ENCODE measurements at places on chromosomes 4 and X. TPM values are rescaled to one million over a fixed set of nuclear protein-coding genes. Genes with fewer than 3 reads are reported as not detected.

Gene MAGEA8
- not detected for total RNA-seq

Gene NRK
- total RNA-seq, result under 0.01 TPM

Gene TCEAL7
- total RNA-seq, result 16.3 TPM

Gene THOC2
- 93.0 TPM for total RNA-seq

Gene ZFYVE28
- total RNA-seq, result 6.6 TPM

Gene TAF7L
- total RNA-seq, result under 0.01 TPM

Gene CXCL8
- 122 TPM for total RNA-seq

Gene RAB39B
- not detected for total RNA-seq

Gene PDE6B
- total RNA-seq, result 2.8 TPM

Gene CAMK2D
- 62.2 TPM for total RNA-seq

Gene SYN1
- 0.36 TPM for total RNA-seq

Gene CLTRN
- 0.15 TPM for total RNA-seq

Gene CT45A1
- total RNA-seq, result not detected

Gene CTAG2
- not detected for total RNA-seq

Gene HS3ST1
- 0.36 TPM for total RNA-seq

Gene NLGN4X
- total RNA-seq, result 10.3 TPM

Gene CLDN34
- not detected for total RNA-seq

Gene PWWP3B
- not detected for total RNA-seq

Gene PITX2
- total RNA-seq, result not detected

Gene RGN
- not detected for total RNA-seq

Gene MSN
- total RNA-seq, result 273 TPM

Gene MAGEC3
- not detected for total RNA-seq

Gene ERVMER34-1
- 0.33 TPM for total RNA-seq

Gene AREG
- total RNA-seq, result 1.7 TPM

Gene YY2
- total RNA-seq, result 1.4 TPM

Gene REPS2
- 6.2 TPM for total RNA-seq

Gene SYNPO2
- under 0.01 TPM for total RNA-seq

Gene AFM
- not detected for total RNA-seq

Gene GPR34
- total RNA-seq, result not detected

Gene KIAA1210
- not detected for total RNA-seq

Gene PABPC1L2B
- not detected for total RNA-seq

Gene PPP4R3C
- total RNA-seq, result not detected

Gene FGFBP2
- 2.2 TPM for total RNA-seq

Gene NLRP2B
- not detected for total RNA-seq

Gene REST
- total RNA-seq, result 29.3 TPM

Gene DCTD
- 61.1 TPM for total RNA-seq

Gene DCAF12L2
- total RNA-seq, result not detected

Gene FHL1
- 7.7 TPM for total RNA-seq

Gene NXF3
- total RNA-seq, result under 0.01 TPM

Measured in melanocyte of skin (primary cell).